ENCODE measurements at places on chromosomes 12 and 14.

GRCh38 chr12:7373226-7373625 lies 69.4 kb downstream of the ACSM4 start:
- DNase-seq: peak; percentile 50

GRCh38 chr12:46197883-46198282 lies 71.0 kb downstream of the SLC38A1 start:
- DNase-seq: no peak

DNA sequence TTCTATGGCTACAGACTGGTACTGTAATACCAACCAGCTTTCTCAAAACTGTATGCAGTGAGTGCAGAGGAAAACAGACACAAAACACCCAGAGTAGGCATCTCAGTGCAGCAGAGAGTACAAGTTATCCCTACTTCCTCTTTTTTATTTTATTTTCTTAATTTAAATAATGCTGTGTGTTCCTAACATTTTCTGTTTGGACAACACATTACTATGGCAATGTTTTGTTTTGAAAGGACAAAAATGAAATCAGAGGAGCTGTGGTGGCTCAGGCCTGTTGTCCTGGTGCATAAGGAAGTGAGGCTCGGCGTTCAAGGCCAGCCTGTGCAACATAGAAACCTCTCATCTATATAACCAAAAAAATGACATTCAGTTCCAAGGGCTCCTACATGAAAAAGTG lies 33.7 kb upstream of the SELPLG start:
- no peak for DNase-seq

DNA sequence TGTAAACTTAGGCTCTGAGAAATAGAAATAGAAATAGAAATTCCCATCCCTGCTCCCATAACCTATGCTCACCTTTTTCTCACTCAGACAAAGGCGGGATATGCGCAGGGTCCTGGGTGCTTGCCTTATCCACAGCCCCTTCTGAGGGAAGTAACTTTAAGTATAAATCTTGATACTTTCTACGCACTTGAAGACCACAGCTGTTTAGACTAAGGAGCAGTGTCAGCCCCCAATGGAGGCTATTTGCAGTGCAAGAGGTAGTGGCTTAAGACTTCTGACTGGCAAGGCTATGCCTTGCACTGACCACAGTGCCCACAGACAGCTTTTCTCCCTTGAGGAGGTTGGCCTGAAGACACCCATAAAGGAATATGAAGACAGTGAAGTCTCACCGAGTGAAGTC lies 35.2 kb downstream of the ASCL1 start:
- no peak for DNase-seq

DNA sequence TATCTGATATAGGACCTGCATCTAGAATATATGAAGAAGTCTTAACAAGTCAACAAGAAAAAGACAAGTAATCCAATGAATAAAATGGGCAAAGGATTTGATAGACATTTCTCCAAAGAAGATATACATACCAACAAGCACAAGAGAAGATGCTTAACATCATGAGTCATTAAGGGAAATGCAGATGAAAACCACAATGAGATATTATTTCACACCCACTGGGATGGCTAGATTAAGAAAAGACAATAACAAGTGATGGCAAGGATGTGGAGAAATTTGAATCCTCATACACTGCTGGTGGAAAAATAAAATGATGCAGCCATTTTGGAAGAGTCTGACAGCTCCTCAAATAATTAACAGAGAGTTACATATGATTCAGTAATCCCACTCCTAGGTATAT lies 502.6 kb downstream of the FUT8 start:
- no peak for DNase-seq

DNA sequence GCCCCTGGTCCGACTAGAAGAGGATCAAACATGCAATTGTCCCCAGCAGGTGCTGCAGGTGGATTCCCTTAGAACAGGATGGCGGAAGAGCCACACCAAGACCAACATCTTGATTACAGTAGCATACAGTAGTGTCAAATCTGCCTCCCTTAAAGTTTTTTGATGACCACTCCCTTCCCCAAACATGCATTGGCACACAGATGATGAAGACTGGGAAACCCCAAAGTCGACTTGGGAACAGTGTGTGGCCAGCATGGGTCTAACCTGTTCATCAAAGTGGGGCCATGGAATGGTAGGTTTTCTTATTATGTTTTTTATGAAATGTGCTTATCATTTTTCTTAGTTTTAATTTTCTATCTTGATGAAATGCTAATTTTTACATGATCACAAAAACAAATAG lies 8.8 kb downstream of the PLXNC1 start:
- no peak for DNase-seq
